ENCODE measurements at places on chromosomes 1 and 21. TPM values are rescaled to one million over a fixed set of nuclear protein-coding genes. Genes with fewer than 3 reads are reported as not detected.

GRCh38 chr1:98457248-98457647 lies 204.3 kb upstream of the SNX7 start:
- no peak for DNase-seq

GRCh38 chr1:188582911-188583532 lies 1754.3 kb downstream of the PLA2G4A start:
- DNase-seq: no peak

DNA sequence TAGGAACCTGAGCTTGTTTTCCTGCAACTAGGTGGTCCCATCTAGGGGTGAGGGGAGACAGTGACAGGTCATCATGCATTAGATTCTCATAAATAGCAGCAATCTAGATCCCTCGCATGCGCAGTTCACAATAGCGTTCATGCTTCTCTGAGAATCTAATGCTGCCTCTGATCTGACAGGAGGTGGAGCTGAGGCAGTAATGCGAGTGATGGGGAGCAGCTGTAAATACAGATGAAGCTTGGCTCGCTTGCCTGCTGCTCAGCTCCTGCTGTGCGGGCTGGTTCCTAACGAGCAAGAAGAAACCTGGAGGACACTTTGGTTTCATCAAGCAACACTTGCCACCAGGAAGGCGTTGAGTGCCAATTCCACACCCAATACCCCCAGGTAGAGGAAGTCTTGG lies 95.1 kb upstream of the OLIG2 start:
- DNase-seq: no peak

DNA sequence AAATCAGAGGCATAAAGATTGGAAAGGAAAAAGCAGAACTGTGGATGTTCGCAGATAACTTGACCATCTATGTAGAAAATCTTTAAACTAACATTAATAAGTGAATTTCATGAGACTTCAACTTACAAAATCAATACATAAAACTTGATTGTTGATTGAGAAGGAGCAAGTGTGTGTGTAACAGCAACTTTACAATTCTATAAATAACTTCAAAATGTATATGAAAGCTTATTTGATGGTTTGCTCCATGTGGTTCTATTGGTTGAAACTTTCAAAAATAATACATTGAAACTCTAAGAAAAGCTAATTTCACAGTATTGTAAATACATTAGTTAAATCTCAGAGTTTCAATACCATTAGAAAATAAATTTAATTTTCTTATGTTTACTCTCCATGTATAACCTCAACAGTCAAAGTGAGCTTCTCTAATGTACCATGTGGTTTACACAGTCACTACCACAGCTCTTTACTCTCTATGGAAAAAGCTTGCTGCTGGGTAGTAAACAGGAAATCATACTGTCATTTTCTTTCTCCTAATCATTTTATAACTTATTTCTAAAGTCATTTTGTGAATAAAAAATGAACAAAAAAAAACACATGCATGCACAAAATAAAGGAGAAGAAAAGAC lies 12.0 kb downstream of the AKT3 start:
- DNase-seq: no peak

GRCh38 chr21:46080171-46081021 lies 17.5 kb upstream of the COL6A2 start:
- DNase-seq: peak; percentile 58

- DNase-seq: no peak
Observed at GRCh38 chr1:184945029-184945428, 29.3 kb downstream of the NIBAN1 start.

DNA sequence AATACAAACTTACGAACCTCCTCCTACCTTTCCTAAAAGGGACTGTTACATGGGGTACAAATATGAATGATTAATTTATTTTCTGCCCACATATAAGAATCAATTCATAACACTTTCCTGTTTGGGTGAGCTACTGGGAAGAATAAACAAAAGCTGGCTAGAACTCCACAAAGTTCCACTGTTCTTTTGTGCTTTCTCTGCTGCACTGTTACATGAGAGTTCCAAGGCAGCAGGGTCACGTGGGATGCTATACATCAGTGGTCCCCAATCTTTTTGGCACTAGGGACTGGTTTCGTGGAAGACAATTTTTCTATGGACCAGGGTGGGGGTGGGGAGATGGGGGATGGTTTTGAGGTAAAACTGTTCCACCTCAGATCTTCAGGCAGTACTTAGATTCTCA lies 2.2 kb upstream of the ANGPTL7 start:
- DNase-seq: no peak

GRCh38 chr21:42453224-42453985 lies 42.6 kb downstream of the RSPH1 start:
- DNase-seq: no peak

DNA sequence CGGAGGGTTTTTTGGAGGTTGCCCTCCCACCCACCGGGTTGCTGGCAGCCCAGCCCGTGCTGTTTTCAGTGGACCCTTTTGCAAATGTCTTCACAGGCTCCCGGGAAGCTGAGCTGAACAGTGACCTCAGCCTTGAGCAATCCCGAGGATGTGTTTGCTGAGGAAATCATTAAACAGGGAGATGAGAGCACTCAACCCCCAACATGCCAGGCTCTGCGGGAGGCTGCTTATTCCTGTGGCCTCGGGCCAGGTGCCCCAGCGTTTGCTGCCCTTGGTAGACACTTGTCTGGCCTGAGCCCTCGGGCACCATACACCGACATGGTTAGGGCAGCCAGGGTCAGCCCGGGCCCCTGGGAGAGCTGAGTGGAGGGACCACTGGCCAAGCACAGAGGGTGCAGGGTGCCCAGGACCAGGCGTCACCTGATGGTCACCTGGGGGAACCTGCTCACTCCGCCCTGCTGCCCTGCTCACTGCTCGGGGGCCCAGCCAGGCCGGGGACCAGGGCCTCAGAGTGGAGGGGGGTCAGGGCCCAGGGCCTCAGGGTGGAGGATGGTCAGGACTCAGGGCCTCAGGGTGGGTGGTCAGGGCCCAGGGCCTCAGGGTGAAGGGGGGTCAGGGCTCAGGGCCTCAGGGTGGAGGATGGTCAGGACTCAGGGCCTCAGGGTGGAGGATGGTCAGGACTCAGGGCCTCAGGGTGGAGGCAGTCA lies 42.5 kb upstream of the POFUT2 start:
- DNase-seq: no peak

DNA sequence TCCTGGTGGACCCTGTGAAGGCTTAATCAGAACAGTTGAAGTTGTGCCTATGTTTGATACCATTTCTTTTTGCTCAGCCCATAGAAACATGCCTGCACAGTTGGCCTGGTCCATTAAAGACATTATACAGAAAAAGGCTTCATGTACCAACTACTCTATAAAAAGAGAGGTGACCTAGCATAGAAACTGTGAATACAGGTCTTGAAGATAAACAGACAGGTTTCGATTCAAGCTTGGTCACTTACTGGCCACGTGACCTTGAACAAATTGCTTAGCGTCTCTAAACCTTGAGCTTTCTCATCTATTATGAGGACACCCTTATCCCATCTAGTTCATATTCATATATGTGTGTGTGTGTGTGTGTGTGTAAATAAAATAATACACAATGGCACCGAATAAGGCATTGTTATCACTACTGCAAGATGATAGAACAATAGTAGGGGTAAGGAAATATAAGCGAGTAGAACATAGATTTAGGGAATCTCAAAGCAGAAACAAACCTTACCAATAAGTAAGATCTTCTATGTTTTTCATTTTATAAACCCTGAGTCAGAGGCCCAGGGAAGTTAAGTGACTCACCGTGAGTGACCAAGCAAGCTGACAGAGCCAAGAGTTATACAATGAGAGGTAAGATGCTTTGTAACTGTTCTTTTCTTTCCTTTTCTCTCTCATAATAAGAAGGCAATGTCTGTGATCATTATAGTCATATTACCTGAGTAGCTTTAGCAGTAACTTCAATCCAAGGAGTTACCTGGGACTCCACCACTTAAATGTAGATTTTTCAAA lies 476.8 kb upstream of the DEPDC1 start:
- no peak for DNase-seq

GRCh38 chr21:30847627-30848500 lies 18.3 kb upstream of the KRTAP7-1 start:
- DNase-seq: no peak

DNA sequence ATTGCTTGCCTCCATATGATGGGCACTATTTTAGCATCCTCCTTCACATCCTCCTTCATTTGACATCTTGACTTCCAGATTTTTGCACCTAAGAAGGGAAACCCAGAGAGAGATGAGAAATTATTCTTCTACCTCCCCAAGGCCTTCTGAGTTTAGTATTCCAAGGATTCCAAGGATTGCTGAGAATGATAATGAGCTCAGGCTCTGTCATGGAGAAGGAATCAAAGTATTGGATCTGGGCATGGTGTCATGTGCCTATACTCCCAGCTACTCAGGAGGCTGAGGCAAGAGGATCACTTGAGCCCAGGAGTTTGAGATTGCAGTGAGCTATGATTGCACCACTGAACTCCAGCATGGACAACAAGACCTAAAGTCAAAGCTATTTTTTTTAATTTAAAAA lies 26.6 kb upstream of the ZNF281 start:
- no peak for DNase-seq

DNA sequence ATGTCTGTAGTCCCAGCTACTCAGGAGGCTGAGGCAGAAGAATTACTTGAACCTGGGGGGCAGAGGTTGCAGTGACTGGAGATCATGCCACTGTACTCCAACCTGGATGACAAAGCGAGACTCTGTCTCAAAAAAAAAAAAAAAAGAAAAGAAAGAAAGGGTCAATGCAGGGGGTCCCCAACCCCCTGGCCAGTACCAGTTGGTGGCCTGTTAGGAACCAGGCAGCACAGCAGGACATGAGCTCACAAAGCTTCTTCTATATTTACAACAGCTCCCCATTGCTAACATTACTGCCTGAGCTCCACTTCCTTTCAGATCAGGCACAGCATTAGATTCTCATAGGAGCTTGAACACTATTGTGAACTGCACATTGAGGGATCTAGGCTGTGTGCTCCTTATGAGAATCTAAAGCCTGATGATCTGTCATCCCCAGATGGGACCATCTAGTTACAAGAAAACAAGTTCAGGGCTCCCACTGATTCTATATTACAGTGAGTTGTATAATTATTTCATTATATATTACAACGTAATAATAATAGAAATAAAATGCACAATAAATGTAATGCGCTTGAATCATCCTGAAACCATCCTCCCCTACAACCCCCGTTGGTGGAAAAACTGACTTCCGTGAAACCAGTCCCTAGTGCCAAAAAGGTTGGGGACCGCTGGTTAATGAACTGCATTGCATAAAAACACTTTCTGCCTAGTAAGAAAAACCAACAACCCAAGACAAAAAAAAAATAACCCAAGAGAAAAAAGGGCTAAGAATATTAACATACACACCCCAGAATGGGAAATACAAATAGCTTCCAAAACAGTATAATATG lies 2.8 kb downstream of the ZBTB8OS start:
- no peak for DNase-seq

GRCh38 chr21:16308269-16308668 lies 578.5 kb downstream of the USP25 start:
- no peak for DNase-seq

DNA sequence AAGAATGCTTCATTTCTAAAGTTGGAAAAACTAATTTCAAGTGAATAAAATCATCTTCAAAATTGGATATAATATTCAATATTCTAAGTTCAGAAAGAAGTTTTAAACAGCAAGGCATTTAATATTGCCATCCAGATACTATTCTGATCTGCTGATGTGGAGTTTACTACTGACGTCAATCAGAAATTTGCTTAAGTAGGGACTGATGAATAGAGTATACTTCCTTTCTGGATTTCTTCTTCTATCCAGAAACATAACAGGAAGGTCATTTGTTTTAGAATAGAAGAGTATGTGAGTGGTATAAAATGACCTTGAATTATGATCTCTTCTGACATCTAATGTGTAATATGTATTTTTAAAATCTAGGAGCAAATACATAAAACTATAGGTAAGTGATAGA lies 308.1 kb upstream of the ADGRL2 start:
- DNase-seq: no peak

GRCh38 chr1:194731025-194731424 lies 1544.6 kb upstream of the B3GALT2 start:
- no peak for DNase-seq

- no peak for DNase-seq
Observed at GRCh38 chr1:19138331-19138730, 71.7 kb downstream of the UBR4 start.

DNA sequence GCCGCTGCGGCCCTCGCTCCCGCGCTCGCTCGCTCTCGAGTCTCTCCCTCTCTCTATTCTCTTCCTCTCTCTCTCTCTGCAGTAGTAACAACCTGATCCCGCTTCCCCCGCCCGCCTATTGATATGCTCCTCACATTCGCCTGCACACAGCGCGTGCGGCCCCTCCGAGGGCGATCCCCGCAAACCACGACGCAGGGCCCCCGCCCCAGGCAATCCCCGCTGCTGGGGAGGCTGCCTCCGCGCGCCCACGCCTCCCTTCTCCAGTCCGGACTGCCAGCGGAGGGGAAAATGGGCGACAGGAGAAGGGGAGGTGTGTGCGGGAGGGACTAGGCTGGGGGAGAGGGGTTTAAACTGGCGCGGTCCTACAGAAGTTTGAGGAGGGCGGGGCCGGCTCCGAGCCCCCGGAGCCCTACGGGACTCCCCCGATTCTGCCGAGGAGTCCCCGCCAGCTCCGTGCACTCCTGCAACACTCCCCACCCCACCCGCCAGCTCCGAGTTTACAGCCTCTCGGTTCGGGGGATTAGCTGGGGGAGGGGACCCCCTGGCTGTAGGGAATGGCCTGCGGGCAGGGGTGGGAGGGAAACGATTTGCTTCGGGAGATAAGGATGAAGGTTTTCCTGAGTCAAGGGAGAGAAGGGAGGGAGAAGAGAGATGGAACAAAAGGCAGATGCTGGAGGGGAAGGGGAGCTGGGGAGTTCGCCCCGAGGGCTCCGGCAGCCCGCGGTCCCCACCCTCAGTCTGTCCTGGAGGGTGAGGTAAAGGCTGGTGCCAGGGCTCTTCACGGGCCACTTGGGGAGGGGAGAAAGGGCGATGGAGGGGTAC lies 66.6 kb downstream of the SYT2 start:
- DNase-seq: no peak

DNA sequence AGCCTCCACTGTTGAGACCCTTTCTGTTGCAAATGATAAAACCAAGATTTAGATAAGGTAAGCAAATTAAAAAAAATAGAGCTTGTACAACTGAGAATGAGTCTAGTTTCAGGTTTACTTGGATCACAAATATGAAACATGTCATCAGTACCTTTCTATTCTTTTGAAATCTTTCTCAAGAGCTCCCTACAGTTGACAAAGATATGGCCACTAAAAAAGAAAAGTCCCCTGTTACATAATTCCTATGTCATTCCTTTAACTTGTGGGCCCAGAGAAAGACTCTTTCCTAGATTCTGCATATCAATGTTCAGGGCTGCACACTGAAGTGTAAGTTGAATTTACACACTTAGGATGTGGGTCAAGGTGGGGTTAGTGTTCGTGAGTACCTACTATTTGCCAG lies 168.1 kb downstream of the PLA2G4A start:
- no peak for DNase-seq

The RYR2 gene
- 756 TPM for total RNA-seq

The DTL gene
- 0.08 TPM for total RNA-seq

The LRRC3 gene
- 1.7 TPM for total RNA-seq

The CFHR2 gene
- total RNA-seq: not detected

The S100A16 gene
- total RNA-seq: 62.7 TPM

The GBP5 gene
- 0.37 TPM for total RNA-seq

The PFDN2 gene
- total RNA-seq: 42.2 TPM

The MR1 gene
- 10.0 TPM for total RNA-seq

The CRYZ gene
- total RNA-seq: 39.8 TPM

All from right atrium auricular region (tissue), 2 donors.